ENCODE measurements at places on chromosomes 11 and 22. TPM values are rescaled to one million over a fixed set of nuclear protein-coding genes. Genes with fewer than 3 reads are reported as not detected.

The MN1 gene
- 8.2 TPM for polyA plus RNA-seq

The GSTT2B gene
- polyA plus RNA-seq, result 13.7 TPM

The PHLDB1 gene
- polyA plus RNA-seq, result 185 TPM

The MYEOV gene
- 7.7 TPM for polyA plus RNA-seq

The FAM83F gene
- 2.7 TPM for polyA plus RNA-seq

The KRTAP5-2 gene
- polyA plus RNA-seq, result not detected

The ACAD8 gene
- 50.3 TPM for polyA plus RNA-seq

GRCh38 chr11:110867951-110868350 is 155.7 kb upstream of the ARHGAP20 start:
- DNase-seq, result no peak

DNA sequence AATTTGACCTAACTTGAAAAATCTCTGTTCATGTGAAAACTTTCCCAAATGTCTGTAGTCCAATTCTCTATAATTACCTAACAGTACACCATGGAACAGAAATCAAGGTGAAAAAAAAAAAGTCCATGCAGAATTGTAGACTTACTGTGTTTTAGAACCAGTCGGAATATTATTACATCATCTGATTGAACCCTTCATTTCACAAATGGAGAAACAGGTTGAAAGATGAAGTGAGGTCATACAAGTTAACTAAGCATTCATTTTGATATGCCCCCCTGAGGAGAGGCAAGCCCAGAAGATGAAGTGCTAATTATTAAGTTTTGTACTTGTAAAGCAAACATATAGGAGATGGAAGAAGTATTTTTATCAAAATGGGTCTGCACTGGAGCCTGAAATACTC is 179.4 kb downstream of the WNT11 start:
- DNase-seq, result no peak

DNA sequence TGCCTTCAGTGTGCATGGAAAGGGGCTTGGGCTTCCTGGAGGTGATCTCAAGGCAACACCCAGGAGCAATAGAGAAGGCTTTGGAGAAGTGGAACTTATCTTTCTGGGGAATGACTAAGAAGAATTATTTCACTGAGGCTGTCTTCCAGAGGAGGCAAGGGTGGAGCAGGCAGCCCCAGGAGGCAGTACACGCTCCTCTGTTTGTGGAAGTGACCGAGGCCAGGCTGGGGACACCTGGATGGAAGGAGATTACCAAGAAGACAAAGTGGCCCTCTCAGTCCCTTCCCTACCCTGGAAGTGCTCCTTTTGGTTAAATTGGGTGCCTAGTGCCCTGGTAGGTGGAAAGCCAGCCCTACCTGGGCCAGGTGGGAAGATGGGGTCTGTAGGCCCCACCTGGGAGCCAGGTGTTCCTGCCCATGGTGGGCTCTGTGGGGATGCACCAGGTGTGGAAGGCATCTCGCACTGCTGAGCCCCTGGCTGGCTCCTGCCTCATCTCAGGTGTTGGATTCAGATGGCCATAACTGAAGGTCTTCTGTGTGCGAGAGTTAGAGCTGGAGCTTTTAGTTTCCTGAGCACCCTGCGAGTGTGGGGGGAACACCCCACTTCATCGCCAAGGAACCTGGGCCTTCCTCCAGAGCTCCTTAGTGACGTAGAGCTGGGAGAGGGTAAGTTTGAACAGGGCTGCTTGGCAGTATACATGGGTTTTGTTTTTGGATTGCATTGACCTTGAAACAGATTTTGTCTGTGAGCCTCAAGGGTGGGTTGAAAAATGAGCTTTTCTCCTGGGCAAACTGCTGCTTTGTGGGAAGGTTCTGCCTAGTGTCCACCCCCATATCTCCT is 46.1 kb downstream of the MICAL2 start:
- no peak for DNase-seq

GRCh38 chr11:26228778-26229177 is 103.2 kb upstream of the ANO3 start:
- no peak for DNase-seq

DNA sequence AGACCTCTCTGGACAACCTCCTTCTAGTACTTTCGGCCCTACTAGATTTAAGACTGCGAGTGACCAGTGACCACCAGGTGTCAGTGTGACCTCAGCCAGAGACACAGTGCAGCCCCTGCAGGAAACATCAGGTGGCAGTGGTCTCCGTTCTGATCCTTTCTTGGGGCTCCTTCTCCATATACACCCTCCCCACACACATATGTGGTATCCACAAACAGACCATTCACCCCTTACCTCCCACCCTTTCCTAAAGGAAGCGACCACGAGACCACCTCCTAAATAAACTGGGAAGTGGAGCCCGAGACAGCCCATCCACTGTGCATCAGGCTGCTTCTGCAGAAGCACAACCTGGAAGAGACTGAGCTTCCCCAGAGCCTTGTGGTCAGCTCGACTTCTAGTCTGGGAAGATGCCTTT is 38.5 kb upstream of the CYP2D6 start:
- DNase-seq, result peak; percentile 84

DNA sequence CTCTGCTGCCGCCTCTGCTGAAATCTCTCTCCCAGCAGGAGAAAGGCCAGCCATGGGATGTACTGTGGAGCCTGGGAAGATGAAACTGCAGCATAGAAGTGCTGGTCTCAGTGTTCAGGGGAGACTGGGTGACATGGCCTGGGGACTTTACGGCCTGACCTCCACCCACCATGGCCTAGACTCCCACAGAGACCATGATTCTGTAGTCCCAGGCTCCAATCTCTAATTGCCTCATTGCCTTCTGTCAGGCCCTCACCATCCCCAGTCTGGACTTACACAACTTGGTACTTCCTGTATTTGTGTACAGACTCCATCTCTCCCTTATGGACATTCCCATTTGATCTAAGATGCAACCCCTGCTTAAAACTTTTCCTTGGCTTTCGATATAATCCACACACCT is 43.1 kb downstream of the TRAF6 start:
- no peak for DNase-seq

DNA sequence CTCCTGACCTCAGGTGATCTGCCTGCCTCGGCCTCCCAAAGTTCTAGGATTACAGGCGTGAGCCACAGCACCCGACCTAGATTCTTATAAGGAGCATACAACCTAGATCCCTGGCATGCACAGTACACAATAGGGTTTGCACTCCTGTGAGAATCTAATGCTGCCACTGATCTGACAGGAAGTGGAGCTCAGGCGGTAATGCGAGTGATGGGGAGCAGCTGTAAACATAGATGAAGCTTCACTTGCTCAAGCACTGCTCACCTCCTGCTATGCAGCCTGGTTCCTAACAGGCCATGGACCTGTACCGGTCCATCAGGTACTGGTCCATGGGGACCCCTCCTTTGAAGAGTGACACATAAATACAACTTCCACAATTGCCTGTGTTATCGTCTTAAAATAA is 44.8 kb upstream of the EIF3M start:
- no peak for DNase-seq

DNA sequence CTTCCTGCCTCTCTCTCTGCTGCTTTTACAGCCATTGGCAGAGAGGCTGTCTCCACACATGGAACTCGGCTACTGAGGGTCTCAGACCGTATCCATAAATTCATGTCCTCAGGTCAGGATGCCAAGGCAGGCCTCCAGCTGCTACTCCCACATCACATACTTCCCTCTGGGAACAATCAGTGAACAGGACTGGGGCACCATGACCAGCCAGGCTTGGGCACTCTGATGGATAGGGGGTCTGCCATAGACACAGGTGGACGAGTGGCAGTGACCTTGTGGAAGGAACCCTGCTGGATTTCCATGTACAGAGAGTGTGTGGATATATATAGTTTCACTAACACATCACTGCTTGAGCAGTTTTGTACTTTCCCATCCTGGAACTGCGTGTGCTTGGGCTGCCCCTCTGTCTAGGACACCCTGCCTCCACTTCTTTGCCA is 97.7 kb upstream of the PARVA start:
- no peak for DNase-seq

- DNase-seq, result no peak
Measured at GRCh38 chr11:61076506-61077304, 25.6 kb upstream of the CD5 start.

DNA sequence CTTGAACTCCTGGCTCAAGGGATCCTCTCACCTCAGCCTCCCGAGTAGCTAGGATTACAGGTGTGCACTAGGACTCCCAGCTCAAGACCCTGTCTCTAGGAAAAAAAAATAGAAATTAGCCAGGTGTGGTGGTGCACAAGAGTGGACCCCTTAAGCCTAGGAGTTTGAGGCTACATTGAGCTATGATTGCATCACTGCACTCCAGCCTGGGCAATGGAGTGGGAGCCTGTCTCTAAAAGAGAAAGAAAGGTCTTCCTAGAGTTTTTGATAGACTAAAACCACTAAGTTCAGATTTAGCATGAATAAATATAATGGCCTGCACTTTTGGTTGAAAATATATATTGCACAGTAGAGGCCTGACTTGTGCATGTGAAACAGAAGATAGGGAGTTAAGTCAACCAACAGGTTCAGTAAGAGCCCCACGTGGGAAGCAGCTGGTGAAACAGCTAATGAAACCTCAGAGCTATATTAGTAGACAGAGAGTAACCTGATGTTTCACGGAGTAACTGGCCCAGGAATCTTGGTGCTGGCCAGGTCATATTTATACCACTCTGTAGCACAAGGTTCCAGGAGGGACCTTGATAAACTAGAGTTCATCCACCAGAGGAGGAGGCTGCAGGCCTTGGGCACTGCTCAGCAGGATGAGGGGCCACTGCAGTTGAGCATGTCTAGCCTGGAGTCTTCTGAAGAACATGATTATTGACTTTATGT is 4.6 kb upstream of the MICAL3 start:
- no peak for DNase-seq

- no peak for DNase-seq
Measured at GRCh38 chr11:26043665-26044064, 288.3 kb upstream of the ANO3 start.

- DNase-seq, result no peak
Measured at GRCh38 chr11:33187998-33188722, 26.9 kb upstream of the CSTF3 start.

DNA sequence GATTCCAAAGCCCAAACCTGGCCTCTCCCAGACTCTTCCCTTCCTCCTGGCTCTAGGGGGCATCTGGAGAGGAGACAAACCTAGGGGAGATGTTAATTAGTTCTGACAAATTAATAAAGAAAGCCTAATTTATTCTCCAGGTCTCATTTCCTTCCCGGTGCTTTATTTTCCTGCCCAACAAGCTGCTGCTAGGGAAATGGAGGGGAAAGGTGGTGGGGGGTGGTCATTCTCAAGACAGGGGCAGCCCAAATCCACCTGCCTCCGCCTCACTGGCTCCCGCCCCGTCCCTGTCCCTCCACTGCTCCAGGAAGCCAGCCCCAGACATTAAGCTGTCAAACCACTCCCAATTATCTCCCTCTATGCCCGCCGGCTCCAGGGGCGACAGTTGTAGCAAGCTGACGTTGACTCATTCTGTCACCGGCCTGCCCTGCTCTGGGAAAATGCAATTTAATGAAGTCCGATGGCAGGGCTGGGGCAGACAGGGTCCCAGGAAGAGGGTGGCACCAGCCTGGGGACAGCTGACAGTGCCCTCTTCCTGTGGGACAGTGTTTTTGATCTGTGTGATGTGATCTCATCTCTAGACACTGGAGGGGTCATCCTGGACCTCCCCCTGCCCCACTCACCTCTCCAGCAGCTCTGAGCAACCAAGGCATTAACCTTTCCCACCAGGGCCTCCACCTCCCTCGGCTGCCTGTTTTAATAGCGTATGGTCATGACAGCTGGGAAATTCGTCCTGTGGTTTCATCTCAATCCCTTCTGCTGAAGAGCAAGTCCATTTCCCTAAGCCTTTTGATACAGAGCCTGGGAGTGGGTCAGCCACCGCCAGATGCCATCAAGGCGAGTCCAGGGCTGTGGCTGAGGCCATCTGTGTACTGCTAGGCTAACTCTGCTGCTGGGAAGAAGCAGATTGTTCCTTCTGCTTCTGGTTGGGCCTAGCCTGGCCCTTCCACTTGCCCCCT is 27.1 kb downstream of the NECTIN1 start:
- no peak for DNase-seq

- DNase-seq, result no peak
Measured at GRCh38 chr11:66346476-66347424, 679 bp downstream of the B4GAT1 start.

DNA sequence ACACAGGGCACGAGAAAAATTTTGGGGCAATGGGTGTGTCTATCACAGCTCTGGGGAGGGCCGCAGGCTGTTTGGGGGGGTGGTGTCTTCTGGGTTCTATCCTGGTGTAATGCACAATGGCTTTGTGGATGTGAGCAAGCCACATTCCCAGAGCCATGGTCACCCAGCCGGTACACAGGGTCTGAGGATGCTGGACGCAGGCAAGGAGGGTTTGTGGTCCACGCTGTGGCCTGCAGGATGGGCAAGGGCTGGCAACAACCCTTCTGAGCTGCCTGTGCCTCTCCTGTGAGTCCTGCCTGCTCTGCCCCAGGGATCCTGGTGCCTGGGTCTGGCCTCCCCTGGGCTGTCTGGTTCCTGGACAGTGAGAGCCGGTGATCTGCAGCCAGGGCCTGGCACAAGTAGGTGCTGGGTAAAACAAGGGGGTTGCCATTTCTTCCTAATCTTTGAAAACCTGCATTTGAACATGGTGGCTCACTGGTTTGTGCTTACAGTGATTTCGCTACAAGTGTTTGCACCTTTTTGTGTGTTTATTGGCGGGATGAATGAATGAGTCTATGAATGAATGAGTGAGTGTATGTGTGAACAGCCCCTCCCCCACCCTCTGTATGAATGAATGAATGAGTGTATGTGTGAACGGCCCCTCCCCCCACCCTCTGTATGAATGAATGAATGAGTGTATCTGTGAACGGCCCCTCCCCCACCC is 4.4 kb upstream of the MRPL23 start:
- DNase-seq, result no peak

GRCh38 chr11:72639502-72640375 is 34.5 kb downstream of the PDE2A start:
- no peak for DNase-seq

DNA sequence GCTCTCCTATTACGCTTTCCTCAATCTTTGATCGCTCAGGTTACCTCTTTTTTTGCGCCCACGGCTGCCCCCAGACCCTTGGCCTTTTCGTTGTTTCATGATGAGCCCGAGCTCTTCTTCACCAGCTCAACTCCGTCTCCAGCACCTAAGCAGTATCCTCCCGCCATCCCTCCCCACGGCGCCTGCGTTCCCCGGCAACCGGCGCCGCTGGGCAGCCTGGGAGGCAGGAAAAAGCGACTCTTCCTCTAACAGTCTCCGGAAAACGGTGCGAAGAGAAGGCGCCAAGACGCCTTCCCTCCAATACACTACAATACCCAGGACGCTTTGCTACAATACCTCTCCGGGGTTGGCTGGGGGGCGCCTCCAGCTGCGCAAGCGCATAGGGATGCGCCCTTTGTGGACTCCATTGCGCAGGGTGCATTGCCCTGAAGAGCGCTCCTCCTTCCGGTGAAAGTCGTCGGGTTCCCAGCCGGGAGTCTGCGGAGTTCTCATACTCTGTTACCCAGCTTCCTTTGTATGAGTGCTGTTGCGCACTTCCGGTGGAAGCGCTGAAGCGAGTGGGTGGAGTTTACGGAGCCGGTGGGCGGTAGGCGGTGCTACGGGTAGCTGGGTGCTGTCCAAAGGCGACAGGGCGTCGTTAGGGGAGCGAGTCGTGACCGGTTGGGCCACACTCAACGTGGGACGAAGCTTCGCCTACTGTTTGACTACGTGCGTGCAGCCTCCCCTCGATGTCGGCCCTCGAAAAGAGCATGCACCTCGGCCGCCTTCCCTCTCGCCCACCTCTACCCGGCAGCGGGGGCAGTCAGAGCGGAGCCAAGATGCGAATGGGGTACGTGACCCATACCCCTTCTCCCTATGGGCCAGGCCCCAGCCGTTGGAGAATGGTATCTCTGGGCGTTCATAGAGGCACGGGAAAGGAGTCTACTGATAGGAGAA is at the start of the genes C2CD3 and PPME1:
Gene C2CD3, minus strand, starts transcription at position 309 of the 936 bp plus-strand sequence. Its CDS starts 210 bp downstream, at position 99.
Gene PPME1, plus strand, starts transcription at position 596 of the 936 bp plus-strand sequence. Its CDS starts 133 bp downstream, at position 729.
- DNase-seq, result peak; percentile 100

- no peak for DNase-seq
Measured at GRCh38 chr11:117411736-117412135, 84.1 kb downstream of the CEP164 start.

- DNase-seq, result peak; percentile 58
Measured at GRCh38 chr11:126716456-126717083, 284.0 kb downstream of the KIRREL3 start.

All from renal pelvis (tissue), 12 donors.